ENCODE measurements at places on chromosomes 11 and 22.

DNA sequence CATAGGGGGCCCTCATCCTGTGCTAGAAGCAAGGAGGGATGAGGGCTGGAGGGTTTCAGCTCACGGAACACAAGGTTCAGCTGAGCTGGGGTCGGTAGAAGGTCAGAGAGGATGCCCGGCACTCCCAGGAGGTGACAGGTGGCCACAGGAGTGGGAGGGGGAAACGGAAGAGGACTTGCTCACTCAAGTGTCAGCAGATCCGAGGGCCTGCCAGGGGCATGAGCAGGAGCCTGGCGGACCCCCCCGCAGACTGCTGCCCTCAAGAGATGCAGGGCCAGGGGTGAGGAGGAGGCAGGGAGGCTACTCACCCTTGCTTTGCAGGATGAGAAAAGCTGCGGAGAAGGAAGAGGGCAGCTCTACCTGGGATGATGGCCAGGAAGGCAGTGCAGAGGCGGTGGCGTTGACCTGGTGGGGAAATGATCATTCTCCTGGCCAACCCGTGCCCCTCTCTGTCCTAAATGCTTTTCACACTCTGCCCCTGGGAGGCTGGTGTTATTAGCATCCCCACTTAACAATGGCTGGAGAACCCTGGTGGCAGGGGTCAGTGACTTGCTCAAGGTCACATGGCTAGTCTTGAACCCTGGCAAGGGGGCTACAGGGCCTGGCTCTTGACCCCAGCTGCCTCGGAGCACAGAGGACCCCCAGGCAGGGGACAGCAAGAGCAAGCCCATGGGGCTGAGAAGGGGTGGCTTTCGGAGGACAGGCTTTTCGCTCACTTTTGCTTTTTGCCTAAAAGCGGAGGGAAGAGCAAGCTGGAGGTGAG is 30.1 kb upstream of the CSNK1E start:
- DNase-seq = no peak

- no peak for DNase-seq
These were observed 581.3 kb downstream of the SOX6 start for GRCh38 chr11:15775015-15775541.

- DNase-seq = no peak
These were observed 108.7 kb upstream of the SNX19 start for GRCh38 chr11:131025020-131025419.

- DNase-seq = no peak
These were observed 20.9 kb upstream of the TMPRSS4 start for GRCh38 chr11:118055966-118056365.

GRCh38 chr11:32105871-32106560 is 15.1 kb downstream of the RCN1 start:
- DNase-seq = no peak

DNA sequence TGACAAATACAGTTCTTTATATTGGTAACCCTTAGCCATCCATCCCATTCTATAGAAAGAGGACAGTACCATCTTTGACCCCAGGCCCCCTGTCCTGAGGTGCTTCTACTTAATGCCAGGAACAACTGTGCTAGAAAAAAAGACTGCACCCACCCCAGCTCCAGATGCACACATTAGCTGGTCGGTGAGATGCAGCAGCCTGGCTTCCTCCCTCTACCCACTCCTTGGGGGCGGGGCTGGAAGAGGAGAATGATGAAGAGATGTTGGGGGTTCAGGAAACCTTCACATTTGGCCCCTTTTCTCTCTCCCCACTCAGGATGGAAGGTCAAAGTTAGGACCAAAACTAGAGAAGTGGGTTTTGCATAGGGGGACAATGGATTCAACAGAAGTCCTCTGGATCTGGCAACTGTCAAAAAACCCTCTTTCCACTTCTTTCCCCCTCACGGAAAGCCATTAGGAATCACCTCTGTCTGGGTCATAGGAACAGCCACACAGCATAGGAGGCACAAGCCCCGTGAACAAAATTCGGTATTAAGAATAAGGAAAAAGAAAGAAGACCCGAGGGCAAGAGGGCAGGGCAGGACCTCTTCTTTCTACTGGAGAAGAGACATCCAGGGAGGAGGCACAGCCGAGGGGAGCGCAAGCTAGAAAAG is 755 bp downstream of the NRIP3 start:
- DNase-seq = no peak

- DNase-seq = no peak
These were observed 62.2 kb downstream of the BCL2L13 start for GRCh38 chr22:17700778-17701177.

GRCh38 chr11:830295-831117 is 2.2 kb upstream of the CD151 start:
- no peak for DNase-seq

DNA sequence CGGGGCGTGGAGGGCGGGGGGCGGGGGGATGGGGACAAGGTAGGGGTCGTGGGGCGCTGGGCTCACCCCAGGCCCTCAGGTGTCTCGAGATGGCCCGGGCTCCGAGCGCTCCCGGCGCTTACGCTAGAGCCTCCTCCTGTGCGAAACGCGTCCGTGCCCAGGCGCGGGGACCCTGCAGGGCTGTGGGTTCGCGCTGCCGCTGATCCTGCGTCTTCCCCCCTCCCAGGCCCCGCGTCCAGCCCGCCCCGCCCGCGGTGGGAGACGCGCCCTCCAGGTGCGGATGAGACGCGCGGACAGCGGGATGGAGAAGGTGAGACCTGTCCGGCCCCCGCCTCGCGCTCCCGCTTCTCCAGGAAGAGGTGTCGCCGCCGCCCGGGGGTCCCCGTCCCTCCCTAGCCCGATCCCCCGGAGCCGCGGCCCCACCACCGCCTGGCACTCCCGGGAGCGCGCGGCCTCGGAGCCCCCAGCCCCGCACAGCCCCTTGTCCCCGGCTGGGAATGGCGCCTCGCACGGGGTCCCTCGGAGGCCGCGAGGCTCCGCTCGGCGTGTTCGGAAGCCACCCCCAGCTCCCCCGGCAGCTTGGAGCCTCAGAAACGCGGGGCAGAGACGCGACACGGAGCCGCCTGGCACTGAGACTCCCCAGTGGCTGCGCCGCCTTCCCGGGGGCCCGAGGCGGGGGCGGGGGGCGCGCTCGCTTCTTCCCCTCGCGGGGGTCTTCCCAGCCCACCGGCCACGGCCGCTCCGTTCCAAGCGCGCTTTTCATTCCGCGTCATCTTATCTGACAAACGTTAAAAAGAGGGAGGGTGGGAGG is 27.6 kb upstream of the TOLLIP start:
- no peak for DNase-seq

DNA sequence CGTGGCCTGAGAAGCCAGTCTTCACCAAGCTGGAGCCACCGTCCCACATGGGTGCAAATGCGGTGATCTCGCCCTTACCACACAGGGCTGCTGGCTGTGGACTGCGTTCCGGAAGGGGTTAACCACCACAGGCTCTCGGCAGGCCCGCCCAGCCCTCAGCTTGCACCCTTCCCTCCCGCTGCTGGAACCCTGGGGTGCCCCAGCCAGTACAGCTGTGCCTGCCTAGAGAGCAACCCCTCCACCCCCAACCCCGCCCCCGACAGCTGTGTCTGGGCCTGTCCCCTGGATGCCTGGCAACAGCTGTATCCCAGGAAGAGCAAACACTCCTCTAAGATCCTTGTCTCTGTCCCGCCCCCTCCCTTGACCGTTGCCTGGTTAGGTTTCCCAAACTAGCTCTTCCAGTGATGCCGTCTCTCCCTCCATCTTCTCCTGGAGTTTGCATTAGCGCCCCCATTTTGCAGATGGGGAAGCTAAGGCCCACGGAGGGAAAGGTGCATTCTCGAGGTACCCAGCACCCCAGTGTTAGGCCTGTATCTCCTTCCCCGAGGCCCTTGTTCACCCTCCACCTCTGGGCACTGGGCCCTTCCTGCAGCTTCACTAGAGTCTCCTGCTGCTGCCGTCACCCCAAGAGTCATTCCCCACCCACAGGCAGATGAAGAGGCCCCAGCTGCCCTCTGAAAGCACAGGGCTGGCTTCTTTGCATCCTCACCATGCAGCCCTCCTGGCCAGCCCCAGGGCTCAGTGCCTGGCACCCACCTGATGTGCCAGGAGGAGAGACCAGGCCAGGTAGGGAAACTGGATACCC is 12.6 kb upstream of the COX8A start:
- no peak for DNase-seq

DNA sequence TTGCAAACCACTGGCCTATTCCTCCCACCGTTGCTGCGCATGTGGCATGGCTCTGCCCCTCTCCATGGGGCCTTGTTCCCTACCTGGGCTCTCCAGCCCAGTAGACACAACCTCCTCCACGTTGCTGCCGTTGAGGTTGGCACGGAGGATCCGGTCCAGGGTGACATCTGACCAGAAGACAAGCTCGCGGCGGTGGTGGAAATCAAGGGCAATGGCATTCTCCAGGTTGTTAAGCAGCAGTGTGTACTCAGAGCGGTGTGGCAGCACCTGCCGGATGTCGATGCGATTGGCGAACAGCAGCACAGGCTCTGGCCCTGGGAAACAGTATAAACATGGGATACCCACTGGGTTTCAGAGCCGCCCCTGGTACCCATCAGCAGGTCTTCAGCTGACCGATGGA is 23.8 kb downstream of the LRP4 start:
- no peak for DNase-seq

DNA sequence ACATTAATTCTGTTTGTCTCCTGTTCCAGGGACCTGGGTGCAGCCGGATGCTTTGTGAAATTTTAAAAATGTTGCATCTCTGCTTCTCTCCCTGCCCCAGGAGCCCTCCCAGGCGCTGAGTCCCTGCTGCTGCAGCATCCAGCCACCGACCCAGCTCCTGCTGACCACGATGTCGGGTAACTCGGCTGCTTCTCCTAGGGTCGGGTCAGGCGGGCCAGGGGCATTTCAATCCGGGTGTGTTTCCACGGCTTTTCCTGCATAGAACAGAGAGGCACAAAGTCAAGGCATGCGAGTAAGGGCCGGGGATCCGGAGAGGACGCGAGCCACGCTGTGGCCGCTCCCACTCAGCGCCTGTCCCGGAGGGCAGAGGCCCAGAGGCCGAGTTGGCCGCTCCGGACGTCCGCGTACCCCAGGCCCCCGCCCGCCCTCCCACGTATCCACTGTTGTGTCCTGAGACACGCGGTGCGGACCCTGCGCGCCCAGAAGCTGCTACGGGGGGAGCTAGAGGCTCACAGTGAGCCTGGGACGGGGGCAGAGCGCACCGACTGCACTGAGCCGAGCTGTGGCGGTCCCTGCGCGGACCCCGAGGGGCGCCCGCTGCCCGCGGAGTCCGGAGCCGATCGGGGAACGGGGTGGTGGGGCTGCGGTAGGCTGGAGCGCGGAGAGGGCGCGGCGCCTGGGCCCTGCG is at the start of gene POU2AF3:
Gene POU2AF3 (plus strand): TSS at position 134 of the 688 bp plus-strand sequence. CDS start 36 bp downstream, at position 170.
- no peak for DNase-seq

GRCh38 chr11:83823461-83824025 is 537.4 kb upstream of the CCDC90B start:
- no peak for DNase-seq

- DNase-seq = no peak
These were observed 11.9 kb downstream of the HIRA start for GRCh38 chr22:19419464-19420178.

DNA sequence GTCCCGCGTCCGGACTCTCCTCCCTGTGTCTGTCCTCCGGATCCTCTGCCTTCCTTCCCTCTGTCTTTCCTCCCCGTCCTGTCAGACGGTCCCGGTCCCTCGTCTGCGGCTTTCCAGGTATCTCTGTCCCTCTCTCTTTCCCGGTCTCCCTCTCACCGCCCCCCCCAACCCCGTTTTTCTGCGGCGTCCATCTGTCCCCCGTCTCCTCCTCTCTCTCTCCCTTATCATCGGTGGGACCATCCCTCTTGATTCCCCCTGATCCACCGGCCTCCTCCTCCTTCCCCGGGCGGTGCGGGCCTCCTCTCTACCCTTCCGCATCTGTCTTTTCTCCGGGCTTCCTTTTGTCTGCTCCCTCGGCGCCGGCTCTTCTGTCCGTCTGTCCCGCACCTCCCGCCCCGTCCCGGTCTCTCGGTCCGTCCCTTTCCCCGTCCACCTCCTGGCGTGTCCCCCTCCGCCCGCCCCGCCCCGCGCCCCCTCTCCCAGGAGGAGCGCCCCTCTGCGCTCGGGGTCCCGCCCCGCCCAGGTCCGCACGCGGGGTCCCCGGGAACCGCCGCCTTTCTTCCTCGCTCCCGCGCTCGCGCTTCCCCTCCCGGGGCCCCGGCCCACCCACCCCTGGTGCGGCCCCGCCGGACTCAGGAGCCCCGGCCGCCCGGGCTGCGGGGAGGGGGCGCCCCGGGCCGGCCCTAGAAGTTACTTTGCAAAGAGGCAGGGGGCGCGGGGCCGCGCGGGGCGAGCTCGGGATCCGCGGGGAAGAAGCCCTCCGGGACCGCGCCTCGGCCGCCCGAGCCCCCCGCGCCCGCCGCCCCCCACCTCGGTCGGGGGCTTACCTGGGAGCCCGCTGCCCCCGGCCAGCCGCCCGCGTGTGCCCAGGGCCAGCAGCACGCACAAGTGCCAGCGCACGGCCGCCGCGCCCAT is 568 bp downstream of the SCUBE1 start:
- no peak for DNase-seq

DNA sequence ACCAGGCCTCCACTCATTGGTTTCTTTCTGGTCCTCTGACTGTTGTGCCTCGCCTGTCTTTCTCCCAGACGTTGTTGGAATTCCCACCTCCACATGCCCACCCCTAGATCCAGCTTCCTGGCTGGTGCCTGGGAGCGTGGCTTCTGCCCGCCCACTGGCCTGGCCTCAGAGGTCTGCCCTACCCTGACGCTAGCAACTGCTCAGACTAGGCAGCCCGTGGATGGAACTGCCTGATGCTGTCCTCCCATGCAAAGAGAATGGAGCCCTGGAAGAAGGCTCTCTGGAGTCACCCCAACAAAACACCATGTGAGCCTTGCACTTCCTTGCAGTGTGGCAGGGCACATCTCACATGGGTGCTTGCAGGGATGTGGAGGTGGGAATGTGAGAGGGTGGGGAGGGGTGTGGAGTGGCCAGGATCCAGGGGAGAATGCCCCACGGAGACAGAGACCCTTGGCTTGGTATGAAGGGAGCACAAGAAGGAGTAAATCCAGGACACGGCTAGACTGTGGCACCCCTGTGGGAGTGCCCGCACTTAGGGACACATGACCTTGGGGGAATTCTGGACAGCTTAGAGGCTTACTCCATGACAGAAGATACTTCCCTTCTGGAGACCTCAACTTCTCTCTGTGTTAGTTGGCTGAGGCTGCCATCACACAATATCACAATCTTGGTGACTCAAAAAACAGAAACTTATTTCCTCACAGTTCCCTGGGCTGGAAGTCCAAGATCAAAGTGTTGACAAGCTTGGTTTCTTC is 22.5 kb upstream of the ADA2 start:
- no peak for DNase-seq

GRCh38 chr22:19868333-19868732 is 13.7 kb upstream of the GNB1L start:
- no peak for DNase-seq

GRCh38 chr11:114587398-114587953 is 8.1 kb downstream of the NXPE4 start:
- no peak for DNase-seq
